ENCODE measurements at places on chromosomes 3 and 15. TPM values are rescaled to one million over a fixed set of nuclear protein-coding genes. Genes with fewer than 3 reads are reported as not detected.

The ARHGEF3 gene
- total RNA-seq = 12.7 TPM

The FAIM gene
- total RNA-seq = 8.3 TPM

The RAB27A gene
- total RNA-seq = 19.9 TPM

The MYEF2 gene
- total RNA-seq = 28.5 TPM

The SKOR1 gene
- total RNA-seq = 0.69 TPM

The VEPH1 gene
- total RNA-seq = 0.23 TPM

The RHOV gene
- total RNA-seq = not detected

The TMA7 gene
- total RNA-seq = 270 TPM

The IGSF10 gene
- 4.0 TPM for total RNA-seq

The SNX22 gene
- not detected for total RNA-seq

The PPARG gene
- 3.7 TPM for total RNA-seq

The EFCAB12 gene
- total RNA-seq = 0.42 TPM

The FGF12 gene
- 10.2 TPM for total RNA-seq

The CHRM5 gene
- not detected for total RNA-seq

The CRYGS gene
- total RNA-seq = 0.32 TPM

The GNB4 gene
- 57.7 TPM for total RNA-seq

The TMEM212 gene
- not detected for total RNA-seq

The KLF15 gene
- 102 TPM for total RNA-seq

The SLC22A13 gene
- 0.17 TPM for total RNA-seq

The MAGEL2 gene
- total RNA-seq = not detected

The NOX5 gene
- total RNA-seq = 0.45 TPM

The TUSC7 gene
- total RNA-seq = not detected

The CLRN1 gene
- total RNA-seq = not detected

The CLDN1 gene
- 0.92 TPM for total RNA-seq

The CILP gene
- total RNA-seq = 119 TPM

The GALNT15 gene
- total RNA-seq = 146 TPM

The PGBD4 gene
- total RNA-seq = 0.66 TPM

The VGLL3 gene
- 34.7 TPM for total RNA-seq

The KNG1 gene
- total RNA-seq = not detected

The CAMP gene
- 0.65 TPM for total RNA-seq

The SATB1 gene
- total RNA-seq = 87.4 TPM

The NR2E3 gene
- not detected for total RNA-seq

The SERINC4 gene
- total RNA-seq = not detected

The ISLR gene
- 75.6 TPM for total RNA-seq

The MORC1 gene
- not detected for total RNA-seq

The TICRR gene
- total RNA-seq = under 0.01 TPM

The SOX14 gene
- not detected for total RNA-seq

The LRTM1 gene
- total RNA-seq = not detected

The FSTL1 gene
- total RNA-seq = 701 TPM

The RETNLB gene
- total RNA-seq = not detected

The SMCO1 gene
- total RNA-seq = not detected

The GXYLT2 gene
- total RNA-seq = 9.8 TPM

Measured in esophagus muscularis mucosa (tissue), 4 donors.